Left renal cortex interstitium (tissue), 4 donors: ENCODE measurements at places on chromosomes 16 and 17. TPM values are rescaled to one million over a fixed set of nuclear protein-coding genes. Genes with fewer than 3 reads are reported as not detected.

- DNase-seq = no peak
Observed at GRCh38 chr17:82236142-82236971, 7.5 kb downstream of the SLC16A3 start.

DNA sequence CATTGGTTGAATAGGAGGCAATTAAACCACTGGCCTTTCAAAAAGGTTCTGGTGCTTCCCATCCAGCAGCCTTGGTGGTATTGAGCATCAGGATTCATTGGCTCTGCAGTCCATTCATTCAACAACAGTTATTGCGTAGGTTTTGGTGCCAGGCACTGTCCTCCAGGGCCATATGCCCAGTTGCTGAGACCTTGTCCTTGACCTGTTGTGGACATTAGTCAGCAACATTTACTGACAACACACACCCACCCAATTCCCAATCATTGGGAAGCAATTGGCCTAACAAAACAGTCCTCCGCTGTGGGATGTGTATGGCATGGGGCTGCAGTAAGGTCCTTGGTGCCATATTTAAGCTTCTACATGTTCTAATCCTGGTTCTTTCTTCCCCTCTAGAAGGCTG lies 82.2 kb downstream of the AXIN2 start:
- DNase-seq = no peak

DNA sequence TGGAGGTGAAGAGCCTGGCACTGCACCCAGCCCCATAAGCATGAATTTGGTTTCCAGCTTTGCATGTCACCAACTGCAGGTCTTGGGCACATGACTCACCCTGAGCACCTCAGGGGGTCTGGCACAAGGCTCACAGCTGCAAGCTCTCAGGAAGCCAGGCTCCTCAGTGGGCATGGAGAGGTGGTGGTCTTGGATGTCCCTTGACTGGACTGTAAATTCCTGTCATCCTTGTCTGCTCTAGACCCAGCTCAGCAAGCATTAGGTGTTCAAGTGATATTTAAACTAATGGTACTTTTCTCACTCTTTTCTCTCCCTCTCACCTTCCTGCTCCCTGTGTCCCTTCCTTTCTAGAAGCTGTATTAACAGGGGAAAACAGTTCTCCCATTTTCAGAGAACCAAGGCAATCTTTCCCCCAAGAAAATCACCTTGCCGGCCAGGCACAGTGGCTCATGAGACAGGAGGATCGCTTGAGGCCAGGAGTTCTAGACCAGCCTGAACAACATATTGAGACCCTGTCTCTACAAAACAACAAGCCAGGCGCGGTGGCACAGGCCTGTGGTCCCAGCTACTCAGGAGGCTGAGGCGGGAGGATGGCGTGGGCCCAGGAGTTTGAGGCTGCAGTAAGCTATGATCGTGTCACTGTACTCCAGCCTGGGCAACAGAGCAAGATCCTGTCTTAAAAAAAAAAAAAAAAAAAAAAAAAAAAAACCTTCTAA lies 5.1 kb upstream of the KIFC3 start:
- no peak for DNase-seq

GRCh38 chr16:5598793-5599192 lies 501.2 kb upstream of the EEF2KMT start:
- DNase-seq = no peak

DNA sequence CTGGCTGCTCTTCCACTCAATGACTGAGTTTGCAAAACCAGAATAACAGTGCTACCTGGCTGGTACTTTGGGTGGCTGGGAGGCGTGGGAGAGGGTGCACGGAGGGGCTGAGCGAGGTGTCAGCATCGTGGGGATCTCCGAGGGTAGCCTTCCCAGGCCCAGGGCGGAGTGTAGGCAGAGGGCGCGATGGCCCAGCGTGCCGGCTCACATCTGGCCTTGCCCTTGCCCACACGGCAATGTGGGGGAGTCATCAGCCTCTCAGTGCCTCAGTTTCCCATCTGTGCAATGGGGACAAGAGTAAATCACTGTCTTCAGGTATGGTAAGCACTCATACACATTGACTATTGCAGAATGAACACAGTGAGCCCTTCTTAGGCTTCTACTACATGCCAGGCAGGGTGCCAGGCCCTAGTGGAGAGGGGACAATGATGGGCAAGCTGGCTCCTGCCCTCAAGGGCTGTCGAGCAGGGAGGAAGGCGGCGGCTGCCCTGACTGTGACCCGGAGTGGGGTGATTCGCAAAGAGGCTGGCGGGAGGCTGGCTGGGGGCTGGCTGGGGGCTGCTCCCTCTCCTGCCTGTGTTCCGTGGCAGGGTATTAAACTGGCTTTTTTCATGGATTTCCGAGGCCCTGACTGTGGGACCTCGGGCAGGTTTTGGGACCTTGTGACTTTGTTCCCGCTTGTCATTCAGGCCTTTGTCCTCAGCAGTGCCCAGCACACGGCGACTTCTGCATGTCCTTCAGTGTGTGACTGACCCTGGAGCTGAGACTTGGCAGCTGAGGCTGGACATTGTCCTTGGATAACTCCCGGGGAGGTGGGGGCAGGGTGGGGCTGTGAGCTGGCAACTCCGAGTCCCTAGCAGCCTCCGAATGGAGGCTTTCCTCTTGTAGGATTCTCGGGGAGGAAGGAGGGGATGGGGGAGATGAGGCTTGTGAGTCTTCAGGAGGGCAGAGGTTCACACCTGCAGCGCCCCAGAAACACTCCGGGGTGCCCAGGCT lies 243.1 kb downstream of the SEC14L1 start:
- no peak for DNase-seq

DNA sequence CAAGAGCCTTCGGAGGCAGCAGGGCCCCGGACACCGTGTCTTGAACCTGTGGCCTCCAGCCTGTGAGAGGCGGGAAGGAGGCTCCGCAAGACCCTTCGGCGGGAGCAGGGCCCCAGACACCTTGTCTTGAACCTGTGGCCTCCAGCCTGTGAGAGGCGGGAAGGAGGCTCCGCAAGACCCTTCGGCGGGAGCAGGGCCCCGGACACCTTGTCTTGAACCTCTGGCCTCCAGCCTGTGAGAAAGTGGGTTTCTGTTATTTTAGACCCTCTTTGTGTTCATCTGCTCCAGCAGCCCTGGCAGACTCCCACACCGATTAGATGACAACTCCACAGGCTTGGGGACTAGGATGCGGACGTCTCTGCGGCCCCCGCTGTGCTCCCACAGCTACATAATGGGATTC lies 30.0 kb downstream of the FBXO31 start:
- no peak for DNase-seq

DNA sequence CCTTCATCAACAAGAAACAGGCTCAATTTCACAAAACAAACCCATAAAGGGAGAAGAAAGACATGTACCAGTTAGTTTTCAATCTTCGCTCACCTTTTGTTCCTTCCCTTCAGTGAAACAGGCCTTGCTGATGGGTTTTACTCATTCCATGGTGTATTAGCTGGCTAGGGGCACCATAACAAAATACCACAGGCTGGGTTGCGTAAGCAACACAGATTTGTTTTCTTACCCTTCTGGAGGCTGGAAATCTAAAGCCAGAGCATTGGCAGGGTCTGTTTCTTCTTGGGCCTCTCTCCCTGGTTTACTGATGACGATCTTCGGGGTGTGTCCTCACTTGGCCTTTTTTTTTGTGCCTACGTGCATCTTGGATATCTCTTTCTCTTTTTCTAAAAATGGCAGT lies 383.4 kb upstream of the RBFOX1 start:
- DNase-seq = no peak

GRCh38 chr17:12358477-12358876 lies 307.2 kb upstream of the MYOCD start:
- no peak for DNase-seq

- no peak for DNase-seq
Observed at GRCh38 chr17:43383826-43384475, 14.8 kb upstream of the ARL4D start.

DNA sequence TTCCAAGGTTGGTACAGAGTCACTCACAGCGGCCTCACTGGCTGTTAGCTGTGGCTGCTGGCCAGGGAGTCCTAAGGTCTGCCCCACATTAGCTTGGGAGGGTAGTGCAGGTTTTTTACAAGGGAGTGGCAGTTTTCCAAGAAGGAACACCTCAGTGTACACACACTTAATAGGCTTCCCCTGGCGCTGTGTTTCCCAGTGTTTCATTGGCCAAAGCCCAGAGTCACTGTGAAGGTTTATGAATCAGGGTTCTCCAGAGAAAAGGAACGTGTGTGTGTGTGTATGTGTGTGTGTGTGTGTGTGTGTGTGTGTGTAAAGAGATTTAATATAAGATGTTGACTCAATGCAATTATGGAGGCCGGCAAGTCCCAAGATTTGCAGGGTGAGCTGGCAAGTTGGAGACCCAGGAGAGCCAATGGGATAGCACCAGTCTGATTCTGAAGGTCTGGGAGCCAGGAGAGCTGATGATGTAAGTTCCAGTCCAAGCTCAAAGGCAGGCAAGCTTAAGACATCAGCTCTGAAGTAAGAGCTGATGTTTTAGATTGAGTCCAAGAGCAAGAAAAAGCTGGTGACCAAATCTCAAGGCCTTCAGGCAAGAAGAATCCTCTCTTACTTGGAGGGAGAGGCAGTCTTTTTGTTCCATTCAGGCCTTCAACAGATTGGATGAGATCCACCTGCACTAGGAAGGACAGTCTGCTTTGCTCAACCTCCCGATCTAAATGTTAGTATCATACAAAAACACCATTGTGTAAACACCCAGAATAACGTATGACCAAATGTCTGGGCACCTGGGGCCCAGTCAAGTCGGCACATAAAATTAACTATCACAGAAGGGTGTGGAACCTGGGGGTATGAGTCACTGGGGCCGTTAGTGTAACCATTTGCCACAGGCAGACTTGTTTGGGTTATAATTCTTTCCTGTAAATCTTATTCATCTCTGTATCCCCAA lies 206.8 kb downstream of the PRKCA start:
- no peak for DNase-seq

DNA sequence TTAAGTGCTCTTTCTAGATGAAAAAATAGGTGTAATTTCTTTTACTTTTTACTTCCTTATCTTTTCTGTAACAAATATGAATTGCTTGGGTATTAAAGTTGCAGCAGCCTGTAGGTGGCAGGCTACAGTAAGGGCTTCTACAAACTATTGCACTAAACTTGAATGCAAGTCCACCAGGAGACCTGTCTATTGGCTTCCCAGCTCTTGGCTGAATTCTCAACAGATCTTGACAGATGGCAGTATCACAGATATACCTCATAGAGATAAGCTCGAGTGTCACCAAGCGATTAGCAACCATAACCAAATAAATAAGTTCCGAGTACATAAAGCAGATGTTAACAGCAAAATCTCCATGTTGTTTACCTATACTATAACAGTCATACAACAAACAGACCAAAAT lies 5.9 kb downstream of the BBS2 start:
- no peak for DNase-seq

DNA sequence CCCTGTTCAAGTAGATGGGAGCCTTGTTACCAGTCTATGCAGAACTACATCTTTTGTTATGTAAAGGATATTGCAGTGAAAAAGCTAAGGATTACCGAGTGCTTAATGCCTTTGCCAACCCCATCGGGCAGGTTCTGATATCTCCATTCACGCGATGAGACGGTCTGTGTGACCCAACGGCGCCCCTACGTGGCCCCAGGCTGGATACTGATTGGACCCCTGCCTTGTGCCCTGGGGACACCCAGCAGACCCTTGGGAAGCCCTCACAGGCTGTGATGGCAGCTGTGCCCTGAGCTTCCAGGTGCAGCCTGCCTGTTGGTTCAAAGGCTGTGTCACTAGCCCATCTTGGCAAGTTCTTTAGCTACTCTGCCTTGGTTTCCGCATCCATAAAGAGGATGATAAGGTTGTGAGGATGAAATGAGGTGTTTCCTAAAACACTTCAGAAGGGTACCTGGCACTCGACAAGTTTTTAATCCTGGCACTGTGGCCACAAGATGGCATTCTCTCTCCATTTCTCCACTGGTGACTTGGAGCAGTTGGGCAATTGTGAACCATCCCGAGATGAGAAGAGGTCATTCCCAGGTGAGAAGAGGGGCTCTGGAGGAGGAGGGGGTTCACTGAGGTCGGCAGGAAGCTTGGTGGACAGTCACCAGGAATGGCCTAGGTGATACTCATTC lies 33.6 kb downstream of the HAPSTR1 start:
- no peak for DNase-seq

DNA sequence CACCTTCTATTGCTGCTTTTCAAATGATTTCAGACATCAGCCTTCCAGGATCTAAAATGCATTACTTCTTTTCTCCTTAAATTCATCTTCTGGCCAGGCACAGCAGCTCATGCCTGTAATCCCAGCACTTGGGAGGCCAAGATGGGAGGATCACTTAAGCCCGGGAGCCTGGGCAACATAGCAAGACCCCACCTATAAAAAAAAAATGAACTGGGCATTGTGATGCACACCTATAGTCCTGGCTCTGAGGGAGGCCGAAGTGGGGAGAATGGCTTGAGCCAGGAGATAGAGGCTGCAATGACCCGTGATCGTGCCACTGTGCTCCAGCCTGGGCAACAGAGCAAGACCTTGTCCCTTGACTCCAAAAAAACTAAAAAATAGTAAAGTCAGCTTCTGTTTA lies 208.5 kb downstream of the SPECC1 start:
- no peak for DNase-seq

- no peak for DNase-seq
Observed at GRCh38 chr17:56206351-56206750, 53.1 kb downstream of the ANKFN1 start.

DNA sequence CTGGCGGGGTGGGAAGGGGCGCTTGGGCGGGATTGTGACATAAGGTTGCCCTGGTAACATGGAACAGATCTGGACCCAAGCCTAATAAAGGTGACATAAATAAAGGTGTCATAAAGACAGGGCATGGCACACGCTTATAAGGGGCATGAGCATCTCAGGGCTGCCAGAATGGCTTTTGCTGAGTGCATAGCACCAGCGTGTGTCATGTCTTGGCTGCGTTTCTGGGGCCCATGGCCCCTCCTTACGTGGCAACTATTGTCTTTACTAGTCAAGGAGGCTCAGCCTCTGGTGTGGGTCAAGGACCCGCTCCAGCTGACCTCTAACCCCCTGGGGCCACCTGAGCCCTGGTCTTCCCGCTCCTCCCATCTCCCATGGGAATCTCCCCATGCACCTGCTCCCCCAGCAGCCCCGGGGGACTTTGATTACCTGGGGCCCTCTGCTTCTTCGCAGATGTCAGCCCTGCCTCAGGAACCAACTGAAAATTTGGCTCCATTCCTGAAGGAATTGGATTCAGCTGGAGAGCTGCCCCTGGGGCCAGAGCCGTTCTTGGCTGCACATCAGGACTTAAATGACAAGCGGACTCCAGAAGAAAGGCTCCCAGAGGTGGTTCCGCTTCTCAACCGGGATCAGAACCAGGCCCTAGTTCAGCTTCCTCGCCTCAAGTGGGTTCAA lies 13.9 kb downstream of the LRRC37B start:
- no peak for DNase-seq

GRCh38 chr16:29745853-29746345 lies at the start of gene C16orf54:
TSS of gene C16orf54 (minus strand) at chr16:29745990. CDS start at chr16:29744951, 1,039 bp downstream.
- no peak for DNase-seq

- no peak for DNase-seq
Observed at GRCh38 chr16:681746-682427, 1.7 kb downstream of the STUB1 start.

GRCh38 chr16:5775916-5776315 lies 678.3 kb upstream of the EEF2KMT start:
- DNase-seq = no peak

- DNase-seq = no peak
Observed at GRCh38 chr17:82962163-82962720, 117.2 kb upstream of the METRNL start.

- DNase-seq = no peak
Observed at GRCh38 chr17:81409190-81409935, 14.1 kb downstream of the BAHCC1 start.

GRCh38 chr16:49499869-49500610 lies 126.4 kb downstream of the C16orf78 start:
- DNase-seq = no peak

EFCAB5 gene
- 1.3 TPM for polyA plus RNA-seq

RNF43 gene
- 11.2 TPM for polyA plus RNA-seq

SLFN14 gene
- 0.08 TPM for polyA plus RNA-seq

PRSS33 gene
- polyA plus RNA-seq = 0.13 TPM

SDR42E2 gene
- 0.19 TPM for polyA plus RNA-seq

GP1BA gene
- polyA plus RNA-seq = 3.1 TPM

TM4SF5 gene
- polyA plus RNA-seq = 2.8 TPM
